ENCODE measurements at places on chromosomes 7 and 10.

DNA sequence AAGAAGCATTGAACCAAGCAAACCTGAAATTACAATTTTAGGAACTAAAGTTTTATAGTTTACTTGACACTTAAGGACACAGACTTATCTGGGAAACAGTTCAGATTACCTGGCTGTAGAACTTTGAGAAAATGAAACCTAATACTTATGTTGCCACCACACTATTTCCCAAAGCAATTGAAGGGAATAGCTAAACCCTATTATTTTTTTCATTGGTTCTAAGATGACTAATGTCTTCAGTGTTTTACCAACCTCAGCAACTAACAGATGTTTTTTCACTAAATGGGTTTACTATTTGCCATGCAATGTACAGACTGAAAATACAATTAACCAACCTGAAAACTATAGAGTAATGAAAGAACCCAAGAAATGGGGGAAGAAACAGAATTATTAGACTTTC is 689.6 kb downstream of the SORCS1 start:
- no peak for DNase-seq

- DNase-seq, result no peak
These were observed 205.2 kb downstream of the KLF6 start for GRCh38 chr10:3579845-3580244.

DNA sequence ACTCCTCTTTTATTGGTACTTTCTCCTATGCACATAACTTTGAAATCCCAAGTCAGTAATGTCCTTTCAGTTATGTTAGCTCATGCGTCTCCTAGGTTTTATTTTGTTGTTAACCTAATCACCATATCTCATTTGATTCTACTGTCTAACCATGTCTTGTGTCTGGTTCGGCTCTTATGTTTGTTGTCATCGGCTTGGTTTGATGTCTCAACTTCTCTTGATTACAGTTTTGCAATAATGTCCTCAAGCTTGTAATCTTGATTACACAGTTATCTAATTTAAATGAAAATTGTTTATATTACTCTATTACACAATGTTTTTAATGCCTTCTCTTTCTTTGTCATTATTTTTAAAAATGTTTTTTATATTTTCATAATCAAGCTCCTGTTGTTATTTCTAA is 35.9 kb upstream of the SEMA3A start:
- no peak for DNase-seq

GRCh38 chr7:87853237-87853864 is 22.8 kb downstream of the SLC25A40 start:
- no peak for DNase-seq

DNA sequence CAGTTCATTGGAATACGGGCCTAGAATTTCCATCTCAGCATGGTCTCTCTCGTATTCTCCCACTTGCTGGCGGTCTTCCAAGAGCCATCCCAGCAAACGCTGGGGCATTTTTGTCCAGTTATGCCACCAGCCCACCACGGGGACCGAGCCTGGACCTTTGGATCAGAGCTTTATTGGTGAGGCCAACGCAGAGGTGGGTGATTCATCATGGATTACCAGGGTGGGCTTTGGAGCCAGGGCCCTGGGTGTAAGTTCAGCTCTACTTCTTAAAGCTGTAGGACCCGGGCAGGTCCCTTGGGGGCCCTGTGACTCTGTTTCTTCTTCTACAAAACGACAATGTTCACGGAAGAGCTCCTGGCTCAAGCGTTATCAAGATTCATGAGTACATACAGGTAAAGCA is 22.7 kb upstream of the PITRM1 start:
- DNase-seq, result no peak

DNA sequence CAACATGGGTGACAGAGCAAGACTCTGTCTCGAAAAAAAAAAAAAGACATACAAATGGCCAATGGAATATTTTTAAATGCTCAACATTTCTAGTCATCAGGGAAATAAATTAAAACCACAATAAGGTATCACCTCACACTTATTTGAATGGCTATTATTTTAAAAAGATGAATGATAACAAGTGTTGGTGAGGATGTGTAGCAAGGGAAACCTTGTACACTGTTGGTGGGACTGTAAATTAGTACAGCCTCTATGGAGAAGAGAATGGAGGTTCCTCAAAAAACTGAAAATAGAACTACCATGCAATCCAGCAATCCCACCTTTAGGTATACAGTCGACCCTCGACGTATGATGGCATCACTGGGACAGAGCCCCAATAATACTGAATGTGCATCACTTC is 65.4 kb upstream of the DIP2C start:
- no peak for DNase-seq

- peak; percentile 57 for DNase-seq
These were observed 117.4 kb upstream of the PFKP start for GRCh38 chr10:2949948-2950354.

- no peak for DNase-seq
These were observed 537.4 kb downstream of the CNTNAP2 start for GRCh38 chr7:146654048-146654447.

- DNase-seq, result no peak
These were observed 178.0 kb downstream of the IPMK start for GRCh38 chr10:58089739-58090138.

GRCh38 chr10:132467464-132468149 is 70.0 kb upstream of the INPP5A start:
- no peak for DNase-seq

GRCh38 chr7:51045319-51046102 is 262.8 kb upstream of the GRB10 start:
- no peak for DNase-seq

GRCh38 chr10:67884842-67885670 is 600 bp downstream of the SIRT1 start:
- peak; percentile 85 for DNase-seq

DNA sequence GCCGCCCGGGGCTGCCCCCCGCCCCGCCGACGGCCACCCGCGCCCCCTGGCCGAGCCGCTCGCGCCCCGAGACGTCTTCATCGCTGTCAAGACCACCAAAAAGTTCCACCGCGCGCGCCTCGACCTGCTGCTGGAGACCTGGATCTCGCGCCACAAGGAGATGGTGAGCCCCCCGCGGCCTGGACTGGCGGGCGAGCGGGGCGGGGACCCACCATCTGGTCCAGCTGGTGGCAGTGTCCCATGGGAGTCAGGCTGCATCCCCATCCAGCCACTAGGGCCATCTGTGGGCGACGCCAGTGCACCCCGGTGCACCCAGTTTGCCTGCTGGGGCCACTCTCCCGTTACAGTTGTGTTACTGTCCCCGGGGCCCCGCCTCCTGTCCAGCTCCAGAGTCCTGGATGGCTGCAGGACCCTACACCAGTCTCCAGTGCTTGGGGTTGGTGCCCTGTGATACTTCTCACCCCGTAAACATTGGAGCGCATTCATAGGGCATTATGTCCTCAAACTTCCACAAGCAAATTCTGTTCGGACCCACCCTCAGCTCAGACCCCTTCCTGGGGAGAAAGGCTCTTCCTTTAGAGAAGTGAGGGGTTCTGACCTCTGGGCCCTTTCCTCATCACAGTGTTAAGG is 672 bp downstream of the LFNG start:
- peak; percentile 56 for DNase-seq
